CD4-positive, alpha-beta T cell treated with Interleukin-10 for 1 hour (primary cell): ENCODE measurements at places on chromosomes 4 and X.

DNA sequence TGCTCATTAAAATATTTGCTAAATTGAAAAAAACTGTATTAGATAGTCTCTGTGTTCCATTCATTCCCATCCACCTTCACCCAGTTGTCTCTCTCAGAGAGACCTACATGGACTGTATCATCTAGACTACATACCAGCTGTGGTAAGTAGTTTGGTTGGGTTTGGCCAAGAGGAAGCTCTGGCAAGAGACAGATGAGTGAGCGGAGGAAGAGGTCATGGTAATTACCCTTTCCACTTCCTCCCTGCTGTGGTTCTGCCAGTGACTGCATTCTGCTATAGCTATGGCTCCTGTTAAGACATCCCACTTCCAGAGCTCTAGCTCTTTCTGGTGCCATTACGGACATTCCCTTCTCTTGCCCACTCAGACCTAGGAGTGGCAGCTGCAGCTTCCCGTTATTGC lies 239.0 kb upstream of the MID1 start:
- no peak for DNase-seq

DNA sequence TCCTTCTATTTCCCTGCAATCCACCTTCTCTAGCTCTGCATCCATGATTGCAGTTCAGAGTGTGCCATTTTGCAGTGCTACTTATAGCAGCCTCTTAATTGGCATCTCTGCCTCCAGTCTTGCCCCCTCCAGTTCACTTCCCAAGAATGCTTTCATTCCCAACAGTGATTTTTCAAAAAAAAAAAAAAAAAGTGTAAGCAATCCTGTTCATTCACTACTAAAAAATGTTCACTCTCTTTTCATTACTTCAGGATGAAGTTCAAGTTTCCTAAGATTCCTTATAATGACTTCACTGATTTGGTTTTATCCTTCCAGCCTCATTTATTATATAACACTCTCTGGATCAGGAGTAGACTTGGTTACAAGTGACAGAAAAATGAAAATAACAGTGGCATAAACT lies 124.7 kb upstream of the LNX1 start:
- no peak for DNase-seq

DNA sequence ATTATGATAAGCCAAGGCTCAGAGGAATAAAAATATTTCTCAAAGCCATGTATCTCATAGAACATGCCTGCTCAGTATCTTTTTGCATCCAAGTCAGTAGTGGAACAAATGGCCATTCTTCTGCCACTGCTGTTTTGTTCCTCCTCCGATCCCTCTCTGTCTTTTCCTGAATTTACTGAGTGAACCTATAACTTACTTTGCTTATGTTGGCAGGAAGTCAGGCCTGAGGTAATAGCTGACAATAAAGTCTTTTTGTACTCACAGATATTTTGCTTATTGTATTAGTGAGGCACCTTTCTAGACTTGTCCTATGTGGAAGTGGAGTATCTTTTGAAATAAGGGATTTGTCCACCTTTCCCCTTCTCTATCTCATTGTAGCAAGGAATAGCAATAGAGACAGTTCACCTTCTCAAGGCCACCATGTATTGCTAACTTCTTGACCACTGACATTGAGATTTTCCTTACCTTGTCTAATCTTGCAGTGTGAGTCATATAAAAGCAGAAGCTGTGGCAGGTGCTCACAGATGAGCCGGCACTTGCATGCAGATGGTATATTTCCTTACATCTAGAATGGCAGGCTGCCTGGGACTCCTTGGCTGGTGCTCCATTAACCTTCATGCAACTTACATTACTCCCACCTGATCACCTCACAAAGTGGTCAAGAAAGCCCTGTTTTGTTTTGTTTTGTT lies 68.2 kb downstream of the AGTR2 start:
- no peak for DNase-seq

- DNase-seq: no peak
Observed at GRCh38 chr4:182231080-182231479, 12.1 kb upstream of the TENM3 start.

DNA sequence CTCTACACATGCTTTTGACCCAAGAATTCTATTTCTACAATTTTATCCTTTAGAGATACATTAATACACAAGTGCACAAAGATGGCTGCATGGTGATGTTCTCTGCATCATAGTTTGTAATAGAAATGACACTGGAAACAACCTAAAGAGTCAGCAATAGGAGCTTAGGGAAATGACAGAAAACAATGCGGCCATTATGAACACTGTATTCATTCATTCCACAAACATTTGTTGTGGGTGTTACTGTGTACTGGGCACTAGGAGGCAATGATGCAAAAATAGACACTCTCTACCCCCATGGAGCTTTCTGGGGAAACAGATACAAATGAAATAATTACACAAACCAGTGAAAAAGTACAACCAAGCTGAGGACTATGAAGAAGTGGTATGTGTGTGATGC lies 32.0 kb downstream of the IDS start:
- no peak for DNase-seq

GRCh38 chr4:6963139-6963611 lies 53.5 kb downstream of the TBC1D14 start:
- DNase-seq: no peak

DNA sequence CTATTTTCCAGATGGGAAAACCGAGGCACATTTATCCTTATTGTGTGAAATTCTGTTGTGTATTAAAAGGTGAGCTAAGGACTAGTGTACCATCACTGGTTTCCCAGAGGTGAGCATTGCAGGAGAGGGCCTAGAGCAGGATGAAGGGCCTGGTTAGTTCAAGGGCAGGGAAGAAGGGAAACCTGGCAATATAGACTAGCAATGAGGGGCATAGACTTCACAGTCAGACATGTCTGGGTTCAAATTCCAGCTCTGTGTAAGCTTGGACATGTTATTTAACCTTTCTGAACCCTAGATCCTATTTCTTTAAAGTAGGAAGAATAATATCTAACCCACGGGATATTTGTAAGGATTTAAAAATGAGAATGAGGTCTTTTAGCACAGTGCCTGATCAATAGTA lies 50.8 kb downstream of the WDR19 start:
- no peak for DNase-seq

- peak; percentile 55 for DNase-seq
Observed at GRCh38 chr4:7101692-7102515, 34.0 kb upstream of the GRPEL1 start.

- DNase-seq: no peak
Observed at GRCh38 chrX:74246524-74246923, 57.5 kb upstream of the ZCCHC13 start.

GRCh38 chr4:146335763-146336409 lies 121.5 kb downstream of the REELD1 start:
- DNase-seq: no peak

GRCh38 chr4:121408-122084 lies 2.8 kb upstream of the ZNF718 start:
- peak; percentile 57 for DNase-seq

DNA sequence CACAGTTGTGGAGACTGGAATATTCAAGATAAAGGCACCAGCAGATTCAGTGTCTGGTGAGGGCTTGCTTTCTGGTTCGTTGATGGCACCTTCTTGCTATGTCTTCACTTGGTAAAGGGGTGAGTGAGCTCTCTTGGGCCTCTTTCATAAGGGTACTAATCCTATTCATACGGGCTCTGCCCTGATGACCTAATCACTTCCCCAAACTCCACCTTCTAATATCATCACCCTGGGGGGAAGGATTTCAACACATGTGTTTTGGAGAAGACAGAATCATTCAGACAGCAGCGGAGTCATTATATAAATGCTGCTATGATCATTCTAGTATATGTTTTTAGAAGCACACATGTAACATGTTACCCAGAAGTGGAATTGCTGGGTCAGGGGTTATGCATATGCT lies 295.3 kb upstream of the CTSO start:
- no peak for DNase-seq

GRCh38 chr4:79626101-79626500 lies 218.1 kb upstream of the GK2 start:
- no peak for DNase-seq

DNA sequence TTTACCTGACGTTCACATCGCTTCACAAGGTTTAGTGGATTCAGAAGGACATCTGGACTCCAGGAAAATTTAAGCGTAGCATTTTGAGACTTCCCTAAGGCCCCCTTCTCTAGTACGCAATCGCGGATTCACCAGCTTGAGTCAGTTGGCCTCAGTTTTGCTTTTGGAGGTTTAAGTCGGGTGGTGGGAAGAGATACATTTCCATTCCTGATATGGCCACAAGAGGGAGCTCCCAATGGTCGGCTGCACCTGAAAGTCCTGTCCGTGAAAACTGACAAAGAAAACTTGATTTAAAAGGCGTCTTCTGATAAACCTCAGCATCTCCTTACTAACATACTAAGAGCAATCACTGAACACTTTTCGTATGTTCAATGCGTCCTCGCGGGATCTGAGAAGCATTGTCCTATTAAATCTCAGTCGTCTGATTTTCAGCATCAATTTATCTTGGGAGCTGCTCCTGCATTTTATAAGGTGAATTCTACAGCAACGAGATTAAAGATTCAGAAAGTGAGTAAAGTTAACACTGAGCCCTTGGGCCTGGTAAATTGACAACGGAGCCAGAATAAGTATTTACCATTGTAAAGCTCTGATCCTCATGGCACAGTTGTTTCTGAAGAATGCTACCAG lies 50.6 kb downstream of the LGI2 start:
- peak; percentile 59 for DNase-seq

DNA sequence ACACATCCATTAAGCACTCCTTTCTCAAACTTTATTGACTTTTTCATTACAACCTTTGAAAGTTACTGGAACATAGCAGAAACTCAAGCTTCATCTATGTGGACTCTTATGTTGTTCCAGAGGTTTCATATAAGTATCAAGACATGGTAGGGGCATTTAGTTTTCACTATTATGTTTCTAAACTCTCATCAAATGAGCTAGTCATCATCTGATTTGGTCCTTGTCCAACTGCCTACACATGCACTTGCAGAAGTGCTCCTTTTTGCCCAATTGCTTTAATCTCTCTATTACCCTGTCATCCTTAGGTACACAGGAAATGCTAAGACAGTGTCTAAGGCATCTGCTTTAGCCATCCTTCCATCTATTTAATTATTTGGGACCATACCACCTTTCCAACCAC lies 42.2 kb upstream of the EPGN start:
- no peak for DNase-seq

DNA sequence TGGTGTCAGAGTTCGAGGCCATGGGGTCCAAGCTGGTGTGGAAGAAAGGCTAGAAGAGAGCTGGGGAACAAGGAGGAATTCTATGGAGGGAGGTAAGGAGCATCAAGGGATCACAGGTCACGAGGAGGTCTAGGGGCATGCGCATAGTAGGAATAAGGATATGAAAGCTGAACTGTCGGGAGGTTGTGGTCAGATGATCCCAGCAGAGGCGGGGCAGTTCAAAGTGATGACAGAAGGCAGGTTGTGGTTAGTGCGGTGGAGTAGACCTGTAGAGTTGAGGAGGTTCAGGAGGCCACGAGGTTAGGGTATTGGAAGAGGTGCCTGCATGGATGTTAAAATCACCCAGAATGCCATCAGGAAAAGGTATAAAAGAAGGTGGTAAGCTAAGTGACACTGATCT lies 156.3 kb downstream of the TMEM164 start:
- DNase-seq: peak; percentile 2

DNA sequence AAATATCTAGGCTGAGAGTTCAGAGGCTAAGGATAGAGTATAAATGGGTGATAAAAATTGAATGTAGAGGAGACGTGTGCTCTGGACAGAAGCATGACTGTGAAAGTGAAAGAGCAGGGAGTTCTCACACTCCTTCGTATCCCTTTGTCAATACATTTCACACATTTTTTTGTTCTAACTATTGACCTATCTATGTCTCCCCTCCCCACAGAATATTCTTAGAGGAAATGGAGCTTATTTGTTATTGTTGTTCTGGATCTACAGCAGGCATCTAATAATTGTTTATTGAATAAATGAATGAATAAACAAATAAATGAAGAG lies 57.6 kb downstream of the ENPEP start:
- DNase-seq: no peak

- no peak for DNase-seq
Observed at GRCh38 chrX:7109049-7109531, 38.4 kb upstream of the STS start.

DNA sequence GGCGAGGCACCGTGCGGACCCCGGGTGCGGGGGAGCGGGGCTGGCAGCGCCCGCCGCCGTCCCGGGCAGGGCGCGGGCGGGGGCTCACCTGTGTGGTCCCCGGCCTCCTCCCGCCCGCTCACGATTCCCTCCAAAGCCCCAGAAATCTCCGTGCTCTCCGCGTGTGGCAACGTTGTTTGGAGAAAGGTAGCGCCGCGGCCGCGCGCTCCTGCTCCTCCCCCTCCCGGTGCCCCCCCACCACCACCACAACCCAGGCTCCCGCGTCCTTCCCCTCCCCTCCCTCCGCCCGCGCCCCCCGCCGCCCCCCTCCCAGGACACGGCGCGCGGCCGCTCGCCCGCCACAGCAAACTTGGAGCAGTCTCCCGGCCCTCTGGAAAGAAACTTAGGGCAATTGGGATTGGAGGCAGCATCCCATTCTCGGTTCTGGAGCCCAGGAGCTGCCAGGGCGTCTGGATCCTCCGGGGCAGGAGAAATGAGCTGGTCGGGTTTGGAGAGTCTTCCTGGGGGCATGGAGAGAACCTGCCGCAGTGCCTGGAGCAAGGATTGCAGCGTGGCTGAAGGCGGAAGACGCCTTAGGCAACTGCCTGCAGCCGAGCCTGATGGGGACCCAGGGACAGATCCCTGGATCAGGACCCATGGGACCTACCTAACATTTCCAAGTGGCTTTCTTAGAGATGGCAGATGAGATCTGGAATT lies 855 bp downstream of the KLF3 start:
- DNase-seq: peak; percentile 44

DNA sequence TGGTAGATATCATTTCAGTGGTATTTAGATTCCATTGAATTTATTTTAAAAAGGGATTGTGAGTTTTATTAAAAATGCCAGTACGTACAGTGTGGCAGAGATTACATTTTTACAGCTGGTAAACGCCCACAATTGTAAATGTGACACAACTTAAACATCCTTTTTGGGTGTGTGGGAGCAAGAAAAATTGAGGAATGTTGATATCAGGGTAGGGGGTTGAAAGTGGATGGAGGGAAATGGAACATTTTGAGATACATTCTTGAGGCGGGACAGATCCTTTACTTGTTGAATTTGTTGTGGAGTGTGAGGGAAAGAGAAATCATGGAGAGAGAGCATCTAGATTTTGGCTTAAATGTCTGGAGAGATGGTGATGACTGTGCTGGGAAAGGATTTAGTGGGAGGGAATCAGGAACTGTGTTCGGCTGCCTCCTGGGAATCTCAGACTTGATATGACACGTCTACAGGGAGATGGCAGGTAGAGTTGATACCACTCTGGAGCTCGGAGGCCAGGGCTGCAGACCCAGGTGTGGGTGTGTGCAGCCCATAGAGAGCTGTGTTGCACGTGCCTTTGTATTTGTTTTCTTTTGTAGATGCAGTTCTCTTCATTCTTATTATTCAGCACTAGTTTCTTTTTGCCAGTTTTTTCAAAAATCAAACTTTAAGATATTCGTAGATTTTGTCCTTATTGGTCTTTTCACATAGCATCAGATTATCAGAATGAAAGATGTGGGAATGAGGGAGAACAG lies 10.8 kb downstream of the TMEM131L start:
- DNase-seq: no peak
